ENCODE measurements at places on chromosomes 12 and 14.

DNA sequence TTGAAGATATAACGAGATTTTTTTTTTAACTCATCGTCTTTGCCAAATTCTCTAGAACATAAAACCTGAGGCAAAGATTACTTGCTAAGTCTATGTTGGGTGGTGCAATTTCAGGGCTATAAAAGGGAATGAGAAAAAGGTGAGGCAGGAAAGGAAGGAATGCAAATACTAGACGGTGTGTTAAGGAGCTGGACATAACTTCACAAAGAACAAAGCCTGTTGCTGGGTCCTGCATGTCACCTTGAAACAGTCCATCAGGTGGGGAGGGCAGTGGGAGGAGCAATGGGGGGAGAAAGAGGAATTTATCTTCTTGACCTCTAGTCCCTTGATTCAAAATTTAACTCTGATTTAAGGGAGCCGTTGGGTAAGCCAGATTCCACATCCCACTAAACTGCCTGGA, 16.1 kb upstream of the DUSP6 start:
- no peak for DNase-seq

DNA sequence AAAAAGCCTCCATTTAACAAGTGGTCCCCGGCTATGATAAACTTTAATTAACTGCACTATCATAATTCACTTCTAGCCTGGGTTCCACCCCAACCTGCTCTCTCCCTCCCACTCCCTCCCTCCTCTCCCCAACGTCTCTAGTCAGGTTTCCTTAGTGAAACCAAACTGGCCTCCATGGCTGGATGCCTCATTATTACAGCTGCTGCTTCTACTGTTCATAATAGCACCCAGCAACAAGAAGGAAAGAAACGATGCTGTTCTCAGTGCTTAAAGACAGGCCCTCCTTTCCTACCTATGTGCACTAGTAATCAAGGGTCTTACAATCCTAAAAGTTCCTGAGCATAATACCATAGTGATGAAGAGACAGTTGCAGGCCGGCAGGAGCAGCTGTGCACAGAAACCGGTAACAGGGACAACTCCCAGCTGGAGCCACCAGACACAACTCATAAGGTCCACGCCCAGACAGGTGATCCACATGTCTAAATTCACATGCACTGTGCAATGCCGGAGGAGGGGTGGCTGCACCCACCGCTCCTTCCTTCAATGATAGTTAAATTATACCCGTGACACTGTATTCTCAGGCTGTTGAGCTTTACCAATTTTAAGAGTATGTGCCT, 6.2 kb downstream of the IRF2BPL start:
- DNase-seq = no peak

DNA sequence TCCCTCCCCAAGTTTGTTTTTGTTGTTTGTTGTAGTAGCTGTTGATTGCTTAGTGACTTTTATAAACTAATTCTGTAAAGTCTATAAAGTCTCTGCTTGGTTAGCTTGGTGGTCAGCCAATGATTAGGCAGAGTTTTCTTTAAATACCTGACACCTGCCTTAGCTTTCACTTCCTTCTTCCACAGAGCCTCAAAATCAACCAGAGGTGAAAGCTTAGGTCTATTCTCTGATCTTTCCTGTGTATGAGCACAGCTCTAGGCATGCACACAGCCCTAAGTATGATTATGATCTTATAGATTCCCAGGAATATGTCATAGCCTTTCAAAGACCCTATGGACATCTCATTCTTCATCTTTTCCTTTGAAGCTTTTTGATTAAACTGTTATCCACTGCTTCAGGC, 514.7 kb downstream of the AACS start:
- DNase-seq = no peak

DNA sequence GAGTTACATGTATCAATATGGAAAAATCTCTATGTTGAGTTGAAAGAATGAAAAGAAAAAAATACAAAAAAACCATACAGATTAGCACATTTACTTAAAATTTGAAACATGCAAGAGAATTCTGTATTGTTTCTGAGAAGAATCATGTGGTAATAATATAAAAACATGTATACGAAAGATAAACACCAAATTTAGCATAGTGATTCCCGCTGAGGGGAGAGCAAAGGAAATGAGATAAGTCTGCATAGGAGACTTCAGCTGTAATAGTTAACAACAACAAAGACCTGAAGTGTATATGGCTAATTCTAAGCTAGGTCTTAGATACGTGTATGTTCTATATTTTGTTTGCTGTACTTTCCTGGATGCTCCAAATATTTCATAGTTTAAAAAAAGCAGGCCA, 46.5 kb downstream of the FNTB start:
- no peak for DNase-seq

GRCh38 chr14:24944800-24945199, 105.1 kb downstream of the STXBP6 start:
- DNase-seq = no peak

DNA sequence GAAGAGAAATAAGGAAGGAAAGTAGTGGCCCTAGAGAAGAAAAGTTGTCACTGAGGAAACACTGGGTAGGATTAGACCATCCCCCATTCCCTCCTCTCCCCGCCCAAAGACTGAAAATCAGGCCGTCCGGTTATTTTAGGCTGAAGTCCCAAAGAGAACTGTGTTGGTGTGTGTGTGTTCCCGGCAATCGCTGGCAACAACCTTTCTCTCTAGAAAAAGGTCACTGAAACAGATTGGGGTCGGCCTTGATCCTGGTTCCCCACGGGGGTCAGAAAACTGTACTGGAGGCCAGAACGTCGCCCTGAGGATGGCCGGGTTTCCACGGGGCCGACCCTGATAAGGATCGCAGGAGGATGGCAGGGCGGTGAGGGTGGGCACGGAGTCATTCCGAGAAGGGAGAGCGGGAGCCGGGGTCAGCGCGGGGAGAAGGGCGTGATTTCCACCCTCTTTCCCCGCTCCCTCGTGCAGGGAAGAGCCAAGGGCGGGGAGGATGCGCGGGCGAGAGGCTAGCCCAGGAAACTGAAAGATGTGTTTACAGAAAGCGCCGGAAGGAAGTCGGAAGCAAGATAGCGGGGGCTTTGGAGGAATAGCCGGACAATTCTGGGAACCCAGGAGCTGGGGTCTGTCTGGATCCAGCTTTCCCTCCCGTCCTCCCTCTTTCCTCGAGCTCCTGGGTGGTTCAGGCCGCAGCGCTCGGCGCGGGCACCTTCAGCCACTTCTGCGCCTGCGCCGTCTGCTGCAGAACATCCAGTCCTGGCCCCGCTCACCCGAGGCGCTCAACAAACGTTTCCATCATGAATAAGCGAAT, 25.3 kb upstream of the SPTLC2 start:
- DNase-seq = no peak

DNA sequence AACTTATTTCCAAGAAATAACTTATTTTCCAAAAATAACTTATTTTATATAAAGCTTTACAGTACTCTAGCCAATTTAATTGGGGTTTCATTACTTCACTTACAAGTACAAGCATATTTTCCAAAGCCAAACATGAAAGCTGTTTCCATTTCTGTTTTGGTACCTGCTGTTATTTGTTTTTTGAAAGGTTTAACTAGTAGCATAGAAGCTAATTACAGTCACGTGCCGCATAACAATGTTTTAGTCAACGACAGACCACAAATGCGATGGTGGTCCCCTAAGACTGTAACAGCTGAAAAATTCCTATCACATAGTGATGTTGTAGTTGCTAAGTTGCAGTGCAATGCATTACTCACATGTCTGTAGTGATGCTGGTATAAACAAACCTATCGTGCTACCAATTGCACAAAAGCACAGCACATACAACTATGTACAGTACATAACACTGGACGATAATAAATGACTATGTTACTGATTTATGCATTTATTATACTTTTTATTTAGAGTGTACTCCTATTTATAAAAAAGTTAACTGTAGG, 21.7 kb downstream of the PTPN21 start:
- no peak for DNase-seq

- no peak for DNase-seq
Measured at GRCh38 chr14:54754623-54755386, 147.8 kb downstream of the GCH1 start.

DNA sequence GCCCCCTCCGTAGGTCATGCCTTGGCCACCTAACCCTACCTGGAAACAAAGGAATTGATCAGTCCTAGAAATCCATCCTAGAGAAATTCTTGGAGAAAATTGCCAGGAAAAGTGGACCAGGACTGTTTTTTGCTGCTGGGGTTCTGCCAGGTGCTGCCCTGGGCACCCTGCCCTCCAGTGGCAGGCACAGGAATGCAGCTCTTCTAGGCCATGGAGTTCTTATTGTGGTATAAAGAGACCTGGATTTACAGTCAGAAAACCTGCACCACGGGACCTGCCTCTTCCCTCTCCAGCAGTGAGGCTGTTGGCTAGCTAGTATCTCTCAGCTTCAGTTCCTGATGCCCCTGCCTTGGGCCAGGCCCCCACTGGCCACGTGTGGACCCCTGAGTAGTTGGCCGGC, 59.7 kb downstream of the SLC24A4 start:
- no peak for DNase-seq

GRCh38 chr12:45670346-45671065, 59.0 kb upstream of the ARID2 start:
- no peak for DNase-seq

GRCh38 chr12:6458281-6459003, 6.6 kb downstream of the TAPBPL start:
- DNase-seq = no peak

GRCh38 chr12:3398196-3398789, 92.7 kb upstream of the PRMT8 start:
- DNase-seq = no peak
